Lung (tissue), 17 donors: ENCODE measurements at places on chromosomes 6 and 20. TPM values are rescaled to one million over a fixed set of nuclear protein-coding genes. Genes with fewer than 3 reads are reported as not detected.

- DNase-seq: peak; percentile 35
These were observed 11.3 kb upstream of the SRSF6 start for GRCh38 chr20:43446361-43446879.

DNA sequence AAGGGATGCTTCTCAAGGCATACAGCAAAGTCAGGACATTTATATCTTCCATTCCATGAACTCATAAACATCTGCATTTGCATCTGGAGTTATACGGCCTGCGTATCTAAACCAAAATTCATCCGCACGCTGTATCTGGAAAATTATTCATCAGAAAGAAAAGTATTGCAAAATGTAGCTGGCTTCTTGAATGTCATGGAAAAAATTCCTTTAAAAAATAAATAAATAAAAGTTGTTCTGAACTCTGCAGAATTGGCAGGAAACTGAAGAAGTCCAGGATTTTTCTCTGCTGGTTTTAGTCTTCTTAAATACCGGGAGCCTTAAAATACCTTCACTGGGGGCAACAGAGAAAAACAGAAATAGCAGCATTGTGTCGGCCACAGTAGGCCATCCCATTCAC lies 23.7 kb upstream of the FOXF2 start:
- peak; percentile 83 for DNase-seq

GRCh38 chr20:20406306-20406705 lies 38.4 kb downstream of the INSM1 start:
- no peak for DNase-seq

DNA sequence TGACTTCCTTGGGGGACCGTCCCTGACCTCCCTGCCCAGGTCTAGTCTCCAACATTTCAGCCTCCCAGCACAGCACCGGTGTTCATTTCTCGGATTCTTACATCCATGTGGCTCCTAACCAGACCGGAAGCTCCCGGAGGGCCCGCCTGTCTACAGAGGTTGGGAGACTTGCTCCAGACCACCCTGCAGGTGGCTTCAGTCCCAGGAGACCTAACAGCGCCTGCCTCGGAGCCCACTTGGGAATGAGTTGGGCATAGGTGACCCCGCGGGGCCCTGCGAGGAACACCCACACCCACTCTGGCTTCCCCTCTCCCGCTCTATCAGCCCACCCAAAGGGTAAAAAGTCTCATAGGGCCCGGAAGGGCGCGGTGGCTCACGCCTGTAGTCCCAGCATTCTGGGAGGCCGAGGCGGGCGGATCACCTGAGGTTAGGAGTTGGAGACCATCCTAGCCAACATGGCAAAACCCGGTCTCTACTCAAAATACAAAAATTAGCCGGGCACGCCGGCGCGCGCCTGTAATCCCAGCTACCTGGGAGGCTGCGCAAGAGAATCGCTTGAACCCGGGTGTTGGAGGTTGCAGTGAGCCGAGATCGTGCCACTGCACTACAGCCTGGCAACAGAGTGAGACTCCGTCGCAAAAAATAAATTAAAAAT lies 5.4 kb downstream of the DPPA5 start:
- no peak for DNase-seq

DNA sequence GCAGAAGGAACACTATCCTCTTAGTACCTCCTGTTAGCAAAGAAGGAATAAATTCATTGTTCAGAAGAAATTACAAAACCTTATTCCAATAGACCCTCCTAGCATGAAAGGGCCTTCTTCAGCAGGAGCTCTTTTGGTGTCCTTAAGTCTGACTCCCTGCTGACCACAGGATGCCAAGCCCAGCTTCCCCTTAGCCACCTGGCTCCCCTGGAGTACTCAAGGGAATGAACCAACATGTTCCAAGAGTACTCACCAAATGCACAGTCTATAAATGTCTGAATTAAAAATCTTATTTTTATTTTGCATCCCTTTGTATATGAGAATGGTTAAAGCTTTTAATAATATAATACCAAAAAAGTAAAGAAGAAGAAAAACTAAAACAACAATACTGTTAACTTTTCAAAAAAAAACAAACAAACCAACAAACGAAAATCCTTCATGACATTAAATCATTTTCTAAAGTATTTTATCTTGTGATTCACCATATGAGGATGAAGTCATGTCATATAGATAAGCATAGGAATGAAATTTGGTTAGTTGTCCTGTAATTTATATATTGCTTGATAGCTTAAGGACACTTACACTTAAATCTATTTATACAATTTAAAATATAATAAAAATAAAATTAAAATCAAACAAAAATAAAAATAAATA lies 1355.1 kb downstream of the HACE1 start:
- no peak for DNase-seq

GRCh38 chr6:110859335-110859792 lies 15.2 kb upstream of the AMD1 start:
- no peak for DNase-seq

GRCh38 chr20:22928679-22929078 lies 106.4 kb upstream of the SSTR4 start:
- DNase-seq: no peak

GRCh38 chr6:142592876-142593275 lies 291.1 kb downstream of the ADGRG6 start:
- no peak for DNase-seq

GRCh38 chr6:110664933-110665332 lies 150.3 kb downstream of the CDK19 start:
- DNase-seq: no peak

DNA sequence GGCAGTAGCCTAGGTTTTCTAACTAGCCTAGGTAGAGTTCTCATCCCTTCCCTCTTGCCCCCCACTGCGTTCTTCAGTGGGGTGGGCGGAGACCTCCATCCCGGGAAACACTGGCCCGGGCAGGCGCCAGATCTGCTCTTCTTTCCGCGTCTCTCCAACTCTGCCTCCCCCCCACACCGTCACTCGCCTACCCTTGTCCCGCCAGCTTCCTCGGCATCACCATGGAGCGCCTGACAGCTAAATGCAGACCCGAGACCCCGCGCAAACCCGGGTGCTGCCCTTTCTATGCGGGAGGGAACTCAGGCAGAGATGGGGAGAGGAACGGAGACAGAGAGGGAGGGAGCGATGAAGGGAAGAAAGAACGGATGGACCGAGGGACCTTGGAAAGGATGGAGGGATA lies 1494.8 kb upstream of the DEFB115 start:
- no peak for DNase-seq

DNA sequence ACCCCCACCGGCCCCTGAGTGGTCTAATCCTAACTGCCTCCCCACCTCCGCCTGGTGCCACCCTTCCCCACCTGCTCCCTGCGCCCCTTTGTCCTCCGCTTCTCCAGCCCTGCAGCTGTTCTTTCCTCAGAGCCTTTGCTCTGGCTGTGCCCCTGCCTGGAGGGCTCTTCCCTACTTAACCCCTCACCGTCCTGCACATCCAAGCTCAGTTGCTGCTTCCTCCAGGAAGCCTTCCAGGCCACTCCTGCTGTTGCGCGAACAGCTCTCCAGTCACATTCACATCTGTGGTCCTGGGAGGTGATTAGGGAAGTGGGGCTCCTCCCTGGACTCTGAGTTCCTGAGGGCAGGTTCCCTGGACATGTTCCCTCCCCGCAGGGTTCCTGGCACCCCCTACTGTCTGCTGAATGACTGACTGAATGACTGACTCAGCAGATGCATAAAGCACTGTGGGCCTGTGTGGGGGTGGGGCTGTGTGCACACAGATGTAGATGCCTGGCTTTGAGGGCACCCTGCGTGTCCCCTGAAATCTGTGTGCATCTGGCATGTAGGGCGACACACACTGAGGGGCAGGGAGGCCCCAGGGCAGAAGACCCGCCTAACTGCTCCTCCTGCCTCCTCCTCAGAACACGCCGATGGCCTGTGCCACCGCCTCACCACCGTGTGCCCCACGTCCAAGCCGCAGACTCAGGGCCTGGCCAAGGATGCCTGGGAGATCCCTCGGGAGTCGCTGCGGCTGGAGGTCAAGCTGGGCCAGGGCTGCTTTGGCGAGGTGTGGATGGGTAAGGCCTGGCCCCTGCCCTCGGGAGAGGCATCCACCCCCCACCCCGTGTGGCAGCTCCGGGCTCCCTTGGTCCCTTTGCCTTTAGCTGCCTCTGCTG lies 51.4 kb downstream of the SRC start:
- no peak for DNase-seq

GRCh38 chr20:49978685-49979029 lies 4.1 kb upstream of the SNAI1 start:
- DNase-seq: no peak

The GHRH gene
- total RNA-seq: not detected

The GGTLC1 gene
- 28.5 TPM for total RNA-seq

The NRSN1 gene
- 0.17 TPM for total RNA-seq

The ECT2L gene
- 13.4 TPM for total RNA-seq

The CST5 gene
- total RNA-seq: not detected

The ATP5F1E gene
- 18.4 TPM for total RNA-seq

The MKKS gene
- 15.1 TPM for total RNA-seq

The ZSCAN26 gene
- total RNA-seq: 7.8 TPM

The C2 gene
- total RNA-seq: 194 TPM

The TPX2 gene
- 1.6 TPM for total RNA-seq

The PARD6B gene
- 41.8 TPM for total RNA-seq
